ENCODE measurements at places on chromosomes 12 and 14. TPM values are rescaled to one million over a fixed set of nuclear protein-coding genes. Genes with fewer than 3 reads are reported as not detected.

DNA sequence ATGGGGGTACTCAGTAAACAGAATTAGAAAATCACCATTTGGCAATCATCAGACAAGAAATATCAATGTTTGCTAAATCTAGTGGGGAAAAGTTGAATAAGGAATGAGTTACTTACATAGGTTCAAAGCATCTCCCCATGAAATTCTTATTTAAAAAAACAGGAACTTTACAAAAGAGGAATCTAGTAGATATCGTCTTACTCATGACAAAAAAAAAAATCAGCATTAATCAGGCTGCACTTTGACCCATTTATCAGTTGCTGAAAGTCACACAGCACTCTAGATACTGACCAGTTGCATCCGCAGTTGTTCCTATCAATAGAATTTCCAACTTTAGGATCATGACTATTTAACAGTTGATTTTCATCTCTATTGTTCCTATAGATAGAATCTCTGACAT is 5.8 kb upstream of the DICER1 start:
- DNase-seq: no peak

GRCh38 chr12:88291498-88292131 is 149.5 kb downstream of the TMTC3 start:
- DNase-seq: no peak

The SLC17A8 gene
- polyA plus RNA-seq: 0.25 TPM

The ADCY4 gene
- 19.3 TPM for polyA plus RNA-seq

- no peak for DNase-seq
These were observed 55.9 kb downstream of the LRP6 start for GRCh38 chr12:12210983-12211382.
